ENCODE measurements at places on chromosomes 1 and 21. TPM values are rescaled to one million over a fixed set of nuclear protein-coding genes. Genes with fewer than 3 reads are reported as not detected.
A peak's percentile ranks its signal among the peaks of the same experiment; 100 is the strongest.

GRCh38 chr21:42438316-42439205 lies 34.9 kb downstream of the UBASH3A start:
- H3K4me3 ChIP-seq, result no peak overlapping the region
- no peak for DNase-seq
- 0 out of 2 replicates have a peak, but pooled peaks cover 5% of the 10 kb centered on the region for H3K4me1 ChIP-seq
- no peaks in the 10 kb centered on the region for H3K36me3 ChIP-seq

DNA sequence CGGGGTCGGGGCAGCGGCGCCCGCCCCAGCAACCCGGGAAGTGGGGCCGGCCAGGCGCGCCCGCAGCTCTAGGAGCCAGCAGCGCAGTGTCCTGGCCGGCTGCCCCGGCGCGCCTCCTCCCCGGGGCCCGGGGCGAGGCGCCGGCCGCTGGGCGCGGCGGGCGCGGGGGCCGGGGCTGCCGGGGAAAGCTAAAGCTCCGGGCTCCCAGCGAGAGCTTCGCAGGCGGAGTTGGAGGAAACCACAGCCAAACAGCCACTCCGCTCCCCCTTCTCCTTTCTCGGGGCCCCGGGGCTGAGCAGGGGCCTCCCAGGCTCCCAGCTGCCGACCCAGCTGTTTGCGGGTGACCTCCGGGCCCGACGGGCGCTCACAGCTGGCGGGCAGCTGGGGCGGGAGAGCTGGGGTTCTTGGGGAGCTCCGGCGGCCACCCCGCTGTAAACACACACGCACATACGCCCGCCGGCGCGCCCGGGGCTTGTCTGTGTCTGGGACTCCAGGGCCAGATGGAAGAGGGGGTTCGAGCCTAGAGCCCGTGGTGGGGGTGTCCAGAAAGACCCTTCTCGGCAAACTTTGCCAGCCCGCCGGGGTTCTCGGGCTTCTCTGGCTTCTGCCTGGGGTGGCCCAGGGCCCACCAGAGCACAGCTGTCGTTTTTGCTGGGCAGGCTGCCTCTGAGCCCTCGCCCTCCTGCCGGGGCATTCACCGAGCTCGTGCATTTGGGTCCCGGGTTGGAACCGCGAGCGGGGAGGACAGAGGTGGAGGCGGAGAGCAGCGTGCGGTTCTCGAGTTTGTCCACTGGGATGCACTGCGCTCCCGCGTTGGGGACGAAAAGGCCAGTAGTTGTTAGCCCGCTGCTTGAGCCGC lies 1.5 kb downstream of the AJAP1 start:
- no peak overlapping the region for H3K4me3 ChIP-seq
- no peaks in the 10 kb centered on the region for H3K4me1 ChIP-seq
- H3K27me3 ChIP-seq, result no peaks in the 10 kb centered on the region
- H3K36me3 ChIP-seq, result no peaks in the 10 kb centered on the region
- DNase-seq, result no peak

DNA sequence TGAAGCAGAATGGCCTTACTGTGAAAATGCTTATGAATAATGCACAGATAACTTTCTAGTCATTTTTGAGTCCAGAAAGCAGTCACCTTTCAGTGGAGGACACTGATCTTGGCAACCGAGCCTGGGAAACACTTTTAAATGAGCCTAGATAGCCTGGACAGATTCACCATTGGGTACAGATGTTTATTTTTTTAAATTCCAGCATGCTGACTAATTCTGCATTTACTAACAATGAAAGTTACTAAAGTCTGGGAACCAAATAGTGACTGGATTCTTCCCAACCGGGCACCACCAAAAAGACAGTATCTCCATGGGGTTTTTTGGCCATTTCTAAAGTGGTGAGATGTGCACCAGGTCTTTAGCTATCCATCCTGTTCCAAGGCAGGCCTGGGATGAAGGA lies 3.3 kb upstream of the FMOD start:
- H3K4me3 ChIP-seq, result no peak overlapping the region
- H3K36me3 ChIP-seq, result no peaks in the 10 kb centered on the region
- no peaks in the 10 kb centered on the region for H3K4me1 ChIP-seq

- DNase-seq, result no peak
- H3K27me3 ChIP-seq, result no peaks in the 10 kb centered on the region
- H3K4me3 ChIP-seq, result no peak overlapping the region
- no peaks in the 10 kb centered on the region for H3K4me1 ChIP-seq
- H3K36me3 ChIP-seq, result no peaks in the 10 kb centered on the region
These were observed 66.6 kb upstream of the DYNLT5 start for GRCh38 chr1:66685670-66686069.

DNA sequence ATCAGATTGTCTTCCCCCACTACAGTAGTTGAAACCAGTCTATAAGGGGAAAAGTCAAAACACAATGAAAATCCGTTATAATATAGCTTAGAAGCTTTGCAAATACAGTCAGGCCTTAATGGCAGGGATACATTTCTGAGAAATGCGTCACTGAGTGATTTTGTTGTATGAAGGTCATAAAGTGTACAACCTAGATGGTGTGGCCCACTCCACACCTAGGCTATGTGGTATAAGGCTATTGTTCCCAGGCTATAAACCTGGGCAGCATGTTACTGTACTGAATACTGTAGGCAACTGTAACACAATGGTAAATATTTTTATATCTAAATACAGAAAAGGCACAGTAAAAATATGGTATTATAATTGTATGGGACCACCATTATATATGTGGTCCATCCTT lies 188.0 kb upstream of the L1TD1 start:
- no peak overlapping the region for H3K4me3 ChIP-seq
- no peak overlapping the region for H3K27ac ChIP-seq
- H3K27me3 ChIP-seq, result no peaks in the 10 kb centered on the region

DNA sequence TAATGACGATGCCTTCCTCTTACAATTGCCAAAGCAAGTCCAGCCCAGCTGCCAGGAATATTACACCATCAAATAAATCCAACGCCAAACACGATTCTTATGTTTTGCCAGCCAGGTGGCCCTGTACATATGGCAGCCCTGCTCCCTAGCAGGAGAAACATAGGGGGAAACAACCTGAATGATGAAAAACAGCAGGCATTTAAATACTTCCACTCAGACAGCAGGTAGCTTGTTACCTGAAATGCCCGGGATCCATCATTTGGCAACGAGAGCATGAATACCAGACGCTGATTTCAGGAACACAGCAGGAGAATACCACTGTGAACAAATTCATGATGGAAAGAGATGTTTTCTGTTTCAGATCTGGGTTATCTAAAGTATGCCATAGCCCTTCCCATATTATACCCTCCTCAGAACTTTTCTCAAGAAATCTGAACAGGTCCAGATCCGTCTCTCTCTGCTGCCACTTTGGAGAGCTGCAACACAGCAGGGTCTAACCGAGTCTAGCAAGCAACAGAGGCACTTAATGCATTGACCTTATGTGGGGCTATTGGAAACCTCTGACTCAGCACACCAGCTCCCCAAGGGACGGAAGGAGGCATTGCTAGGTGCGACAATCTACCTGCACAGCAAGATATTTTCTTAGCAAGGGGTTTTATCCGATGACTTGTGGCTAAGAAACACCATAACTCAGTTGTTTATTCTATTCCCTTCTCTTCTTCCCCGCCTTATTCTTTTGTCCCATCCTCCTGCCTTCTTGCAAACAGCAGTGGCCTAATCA lies 166.3 kb downstream of the BARHL2 start:
- no peaks in the 10 kb centered on the region for H3K4me1 ChIP-seq
- H3K4me3 ChIP-seq, result no peak overlapping the region

- H3K36me3 ChIP-seq, result no peaks in the 10 kb centered on the region
- H3K4me1 ChIP-seq, result no peaks in the 10 kb centered on the region
- no peak overlapping the region for H3K27ac ChIP-seq
- H3K4me3 ChIP-seq, result no peak overlapping the region
- no peaks in the 10 kb centered on the region for H3K27me3 ChIP-seq
These were observed 47.6 kb downstream of the TGFB2 start for GRCh38 chr1:218392780-218393179.

- no peak overlapping the region for H3K4me3 ChIP-seq
- no peaks in the 10 kb centered on the region for H3K4me1 ChIP-seq
- no peaks in the 10 kb centered on the region for H3K27me3 ChIP-seq
These were observed 236.4 kb upstream of the BEND5 start for GRCh38 chr1:49013079-49013478.

GRCh38 chr1:200795156-200795555 lies 56.5 kb downstream of the CAMSAP2 start:
- H3K4me3 ChIP-seq, result no peak overlapping the region
- no peak overlapping the region for H3K27ac ChIP-seq
- no peak for DNase-seq
- peaks cover 6% of the 10 kb centered on the region for H3K4me1 ChIP-seq

DNA sequence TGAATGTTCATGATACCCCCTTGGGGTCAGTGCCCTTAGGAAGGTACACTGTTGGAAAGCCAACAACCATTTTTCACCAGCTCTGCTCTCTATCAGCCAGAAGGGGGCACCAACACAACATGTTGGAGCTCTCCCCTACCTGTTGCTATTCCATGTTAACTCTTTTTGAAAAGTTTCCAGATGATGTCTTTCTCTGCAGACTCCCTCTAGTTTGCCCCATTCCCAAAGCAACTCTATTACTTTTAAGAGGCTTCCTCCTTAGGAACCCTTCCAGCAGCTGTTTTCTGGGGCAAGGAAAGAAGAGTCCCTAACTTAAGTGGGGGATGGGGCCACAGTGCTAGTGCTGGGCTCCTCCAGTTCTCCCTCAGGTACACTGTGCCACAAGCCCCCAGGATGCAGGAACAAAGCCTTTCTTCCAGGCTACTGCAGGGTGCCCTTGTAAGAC lies 22.9 kb upstream of the NDC1 start:
- no peaks in the 10 kb centered on the region for H3K27me3 ChIP-seq
- H3K27ac ChIP-seq, result no peak overlapping the region
- peak; percentile 32 for DNase-seq

DNA sequence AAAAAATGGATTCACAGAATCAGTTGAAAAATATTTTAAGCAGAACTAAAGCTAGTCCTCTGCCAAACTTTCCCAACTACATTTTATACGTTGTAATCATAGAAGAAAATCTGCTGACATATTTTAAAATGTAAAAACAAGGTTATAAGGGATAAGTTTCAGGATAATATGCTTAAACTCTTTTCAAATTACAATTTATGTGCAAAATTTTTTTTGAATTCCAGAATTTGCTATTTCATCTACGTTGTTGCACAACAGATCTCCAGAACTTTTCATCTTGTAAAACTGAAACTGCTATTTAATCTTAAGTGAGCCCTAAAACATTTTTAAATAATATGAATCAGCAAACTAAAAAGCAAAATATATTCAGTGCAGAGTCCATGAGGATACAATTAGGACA lies 5.9 kb downstream of the EDEM3 start:
- no peak overlapping the region for H3K4me3 ChIP-seq
- no peaks in the 10 kb centered on the region for H3K27me3 ChIP-seq
- no peaks in the 10 kb centered on the region for H3K36me3 ChIP-seq
- no peak overlapping the region for H3K27ac ChIP-seq
- no peak for DNase-seq

- no peaks in the 10 kb centered on the region for H3K27me3 ChIP-seq
- H3K36me3 ChIP-seq, result no peaks in the 10 kb centered on the region
- DNase-seq, result no peak
- no peaks in the 10 kb centered on the region for H3K4me1 ChIP-seq
These were observed 29.4 kb downstream of the OLFML2B start for GRCh38 chr1:161994175-161994668.

DNA sequence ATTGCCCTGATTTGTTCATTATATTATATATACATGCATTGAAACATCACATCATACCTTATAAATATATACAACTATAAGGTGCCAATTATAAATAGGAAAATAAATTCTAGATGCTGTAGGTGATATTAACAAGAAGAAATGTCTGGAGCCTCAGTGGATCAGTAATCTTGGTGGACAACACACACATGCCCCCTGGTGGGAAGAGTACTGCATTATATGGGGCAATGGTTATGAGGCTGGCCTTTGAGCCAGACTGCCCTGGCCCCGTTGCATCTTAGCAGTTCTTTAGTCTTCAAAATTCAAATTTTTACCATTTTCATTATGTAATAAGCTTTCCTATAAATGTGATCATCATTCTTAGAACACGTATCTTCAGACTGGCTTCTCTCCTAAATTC lies 335.0 kb upstream of the GREM2 start:
- H3K4me1 ChIP-seq, result no peaks in the 10 kb centered on the region
- H3K27me3 ChIP-seq, result no peaks in the 10 kb centered on the region
- DNase-seq, result no peak
- H3K4me3 ChIP-seq, result no peak overlapping the region

- no peak for DNase-seq
- H3K27me3 ChIP-seq, result peaks cover 14% of the 10 kb centered on the region
- H3K4me3 ChIP-seq, result no peak overlapping the region
- no peak overlapping the region for H3K27ac ChIP-seq
These were observed 20.4 kb upstream of the FMOD start for GRCh38 chr1:203371288-203371687.

DNA sequence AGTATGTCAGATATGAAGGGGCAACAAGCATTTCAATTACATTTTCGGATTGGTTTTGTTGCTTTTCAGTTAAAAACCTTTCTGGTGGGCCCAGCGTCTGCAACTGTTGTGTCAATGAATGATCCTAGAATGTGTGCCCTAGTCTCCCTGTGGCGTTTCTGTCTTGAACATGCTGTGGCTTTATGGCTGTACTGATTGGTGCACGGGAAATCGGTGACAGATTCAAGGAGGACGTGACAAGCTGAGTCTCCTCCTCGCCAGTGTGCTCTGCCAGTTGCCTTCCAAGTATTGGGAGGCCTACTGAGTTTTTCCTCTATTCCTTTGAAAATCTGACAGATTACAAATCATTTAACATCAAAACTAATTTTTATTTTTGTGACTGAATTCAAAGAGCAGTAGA lies 127.6 kb downstream of the ZP4 start:
- no peak overlapping the region for H3K27ac ChIP-seq
- no peaks in the 10 kb centered on the region for H3K27me3 ChIP-seq
- H3K4me3 ChIP-seq, result no peak overlapping the region
- DNase-seq, result no peak
- no peaks in the 10 kb centered on the region for H3K4me1 ChIP-seq
- H3K36me3 ChIP-seq, result no peaks in the 10 kb centered on the region

DNA sequence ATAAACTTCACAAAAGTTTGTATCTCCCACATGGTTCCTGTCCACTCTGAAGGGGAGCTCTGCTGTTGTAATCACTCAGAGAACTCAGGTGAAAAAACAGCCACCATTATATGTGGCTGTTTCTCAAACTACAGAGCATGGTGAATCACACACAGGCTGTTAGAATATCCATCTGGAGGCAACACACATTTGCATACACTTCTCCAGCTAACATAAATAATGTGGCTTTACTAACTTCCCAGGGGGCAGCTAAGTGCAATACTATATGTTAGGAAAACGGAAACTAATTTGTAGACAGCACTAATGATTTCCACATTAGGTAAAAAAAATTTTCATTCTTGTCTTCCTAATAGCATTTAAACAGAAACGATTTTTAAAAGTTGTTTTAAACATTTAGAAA lies 49.3 kb downstream of the PTGFR start:
- no peaks in the 10 kb centered on the region for H3K4me1 ChIP-seq
- no peaks in the 10 kb centered on the region for H3K27me3 ChIP-seq
- DNase-seq, result no peak
- no peak overlapping the region for H3K27ac ChIP-seq

GRCh38 chr1:83033682-83034081 lies 965.2 kb downstream of the TTLL7 start:
- no peak overlapping the region for H3K4me3 ChIP-seq
- H3K36me3 ChIP-seq, result no peaks in the 10 kb centered on the region
- 0 out of 2 replicates have a peak, but pooled peaks cover 5% of the 10 kb centered on the region for H3K4me1 ChIP-seq
- H3K27ac ChIP-seq, result no peak overlapping the region
- H3K27me3 ChIP-seq, result no peaks in the 10 kb centered on the region

PCBP3 gene
- 3.1 TPM for total RNA-seq

S100A7 gene
- total RNA-seq, result not detected

BTBD8 gene
- 2.8 TPM for total RNA-seq

KLHDC9 gene
- 1.4 TPM for total RNA-seq

TRMT1L gene
- 28.3 TPM for total RNA-seq

ITLN2 gene
- 0.20 TPM for total RNA-seq

Data from HCT116 (cell line).